MM.1S (cell line): ENCODE measurements at places on chromosomes 2 and 18.

DNA sequence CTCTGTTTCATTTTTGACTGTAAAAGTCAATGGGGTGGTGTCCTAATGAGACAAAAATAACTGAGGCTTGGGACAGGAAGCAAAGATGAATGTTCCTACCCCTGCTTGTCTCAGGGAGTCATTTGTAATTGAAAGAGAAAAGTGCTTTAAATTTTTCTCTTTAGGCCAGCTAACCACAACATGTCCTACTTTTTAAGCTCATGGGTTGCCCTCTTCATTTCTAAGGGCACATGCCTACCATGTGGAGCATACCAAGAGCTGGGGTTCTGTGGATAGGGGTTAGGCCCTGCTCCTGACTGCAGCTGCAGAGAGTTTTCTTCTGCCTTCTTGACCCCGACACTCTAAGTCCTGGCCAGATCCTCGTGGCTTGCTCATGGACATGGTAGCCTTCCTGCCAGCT lies 96.8 kb upstream of the ARL4C start:
- DNase-seq = no peak

GRCh38 chr2:136212426-136213378 lies 94.8 kb upstream of the CXCR4 start:
- no peak for DNase-seq

- DNase-seq = peak; percentile 57
These were observed 325.4 kb upstream of the FIGN start for GRCh38 chr2:164061129-164061746.

DNA sequence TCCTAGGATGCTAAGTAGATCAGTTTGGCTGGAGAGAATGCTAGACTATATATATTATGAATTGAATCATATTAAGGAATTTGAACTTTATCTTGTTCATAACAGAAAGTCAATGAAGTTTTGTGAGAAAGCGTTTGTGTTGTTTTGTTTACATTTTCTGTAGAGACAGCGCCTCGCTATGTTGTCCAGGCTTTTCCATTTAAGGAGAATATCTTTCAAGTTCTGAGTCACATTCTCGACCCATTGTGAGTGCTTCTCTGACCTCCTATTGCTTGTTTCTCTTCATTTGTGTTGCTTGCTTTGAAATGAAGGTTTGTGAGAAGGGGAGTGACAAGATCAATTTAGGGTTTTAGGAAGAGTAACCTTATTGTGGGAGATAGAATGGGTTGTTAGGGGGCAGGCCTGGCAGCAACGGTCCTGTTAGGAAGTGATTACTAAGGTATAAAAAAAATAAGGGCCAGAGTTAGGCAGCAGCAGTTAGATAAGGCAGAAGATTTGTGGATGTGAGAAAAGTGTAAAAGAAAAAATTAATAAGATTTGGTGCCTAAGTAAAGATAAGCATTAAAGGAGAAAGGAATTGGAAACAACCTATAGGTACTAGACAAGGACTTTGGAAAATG lies 47.6 kb upstream of the ACVR1 start:
- no peak for DNase-seq

DNA sequence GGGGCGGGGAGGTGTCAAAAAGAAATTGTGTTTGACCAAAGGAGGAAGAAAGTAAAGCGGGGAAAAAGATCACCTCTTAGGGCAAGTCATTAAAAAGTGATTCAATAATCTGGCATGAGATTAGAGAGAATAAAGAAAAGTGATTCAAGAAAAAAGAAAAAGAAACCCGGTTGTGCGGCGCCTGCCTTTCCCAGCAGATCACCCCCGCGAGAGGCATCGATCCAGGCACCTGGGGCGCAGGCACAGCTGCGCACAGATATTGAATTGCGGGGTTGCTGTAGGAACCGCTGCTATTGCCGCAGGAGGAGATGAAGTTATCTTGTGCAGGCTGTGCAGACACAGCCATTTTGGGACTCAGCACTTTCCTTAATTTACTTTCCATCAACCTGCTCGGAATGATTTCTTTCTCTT lies 71.2 kb downstream of the PLB1 start:
- peak; percentile 38 for DNase-seq

GRCh38 chr2:15982285-15983044 lies 42.1 kb downstream of the MYCN start:
- DNase-seq = no peak

DNA sequence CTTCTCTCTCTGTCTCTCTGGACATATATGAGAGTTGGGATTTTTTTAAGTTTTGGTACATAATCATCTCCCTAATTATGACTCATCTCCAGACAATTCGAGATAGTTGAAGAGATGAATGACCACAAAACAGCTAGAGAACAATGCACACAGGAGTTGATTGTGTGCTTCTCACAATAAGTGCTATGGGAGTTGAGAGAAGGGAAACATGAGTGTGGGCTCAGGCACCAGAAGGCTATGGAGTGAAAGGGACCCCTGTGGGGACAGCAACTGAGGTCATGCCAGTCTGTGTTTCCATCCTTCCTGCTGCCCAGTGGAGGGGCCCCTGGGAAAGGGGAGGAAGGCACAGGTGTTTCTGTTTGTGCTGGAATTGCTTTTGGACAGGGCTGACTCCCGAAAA lies 6.5 kb upstream of the YWHAQ start:
- no peak for DNase-seq

DNA sequence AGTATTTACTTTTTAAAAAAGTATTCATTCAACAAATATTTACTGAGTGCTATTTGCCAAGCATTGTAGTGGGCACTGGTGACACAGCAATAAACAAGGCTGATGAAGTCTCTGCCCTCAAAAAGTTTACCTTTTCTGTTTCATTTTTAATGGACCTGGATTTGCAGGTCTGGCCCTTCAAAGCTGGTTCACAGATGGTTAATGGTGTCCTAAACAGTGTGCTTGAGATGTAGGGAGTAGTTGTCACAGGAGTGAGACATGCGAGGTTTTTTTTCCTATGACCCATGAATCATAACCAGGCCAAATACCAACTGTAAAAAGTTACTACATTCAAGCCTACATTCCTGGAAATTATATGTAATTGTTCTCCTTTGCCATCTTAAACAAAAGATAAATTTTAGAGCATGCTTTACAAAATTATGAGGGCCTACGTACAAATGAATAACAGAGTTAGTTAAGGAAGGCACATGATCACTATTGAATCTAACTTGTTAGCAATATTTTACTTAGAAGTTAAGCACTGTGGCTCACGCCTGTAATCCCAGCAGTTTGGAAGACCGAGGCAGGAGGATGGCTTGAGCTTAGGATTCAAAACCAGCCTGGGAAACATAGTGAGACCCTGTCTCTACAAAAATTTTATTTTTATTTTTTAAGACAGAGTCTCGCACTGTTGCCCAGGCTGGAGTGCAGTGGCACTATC lies 223.9 kb downstream of the MBD5 start:
- no peak for DNase-seq

DNA sequence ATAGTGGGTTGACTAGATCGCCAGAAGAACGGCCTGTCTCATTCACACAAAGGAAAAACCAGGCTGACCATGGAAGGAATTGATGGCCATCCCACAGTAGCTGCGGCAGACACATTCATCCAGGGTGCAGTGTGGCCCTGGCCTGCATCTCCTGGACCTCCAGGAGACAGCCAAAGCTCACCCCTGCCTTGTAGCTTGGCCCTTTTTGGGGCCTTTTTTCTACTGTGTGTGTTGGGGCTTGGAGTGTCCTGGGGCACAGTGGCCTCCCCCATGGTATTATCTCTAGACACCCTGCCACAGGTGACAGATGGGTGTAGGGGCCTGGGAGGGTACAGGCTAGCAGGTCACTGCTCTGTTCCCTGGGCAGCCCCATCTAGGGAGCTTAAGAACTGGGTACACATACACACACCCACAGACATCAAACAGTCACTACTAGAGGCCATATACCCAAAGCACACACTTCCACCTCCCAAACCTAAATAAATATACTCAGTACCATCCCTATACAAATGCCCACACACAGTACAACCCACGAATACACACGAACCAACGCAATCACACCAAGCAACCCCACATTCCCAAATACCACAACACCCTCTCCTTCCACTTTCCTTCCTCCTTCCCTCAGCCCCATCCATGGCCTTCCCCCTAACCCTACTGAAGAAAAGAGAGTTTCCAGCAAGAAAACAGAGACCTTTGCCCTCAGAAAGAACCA lies 8.6 kb downstream of the EN1 start:
- no peak for DNase-seq

DNA sequence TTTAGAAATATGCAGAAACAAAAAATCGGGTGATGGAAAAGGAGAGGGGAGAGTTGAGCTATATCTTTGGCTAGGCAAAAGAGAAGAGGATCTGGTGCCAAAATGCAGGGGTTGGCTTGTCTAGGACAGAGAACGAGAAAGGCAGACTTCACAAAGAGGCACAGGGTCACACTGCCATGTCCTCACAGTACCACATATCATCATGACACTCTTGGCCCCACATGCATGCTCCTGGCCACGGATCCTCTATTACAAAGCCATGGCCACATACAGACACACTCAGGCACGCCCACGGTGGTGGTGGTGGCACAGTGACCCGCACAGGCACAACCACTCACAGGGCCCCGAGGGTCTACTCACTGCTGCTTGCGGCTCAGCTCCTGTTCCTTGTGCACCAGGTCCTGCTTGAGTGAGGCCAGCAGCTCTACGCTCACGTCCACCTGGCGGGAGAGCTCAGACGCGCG lies 15.9 kb downstream of the FBXO41 start:
- no peak for DNase-seq

GRCh38 chr2:164802095-164802707 lies 39.4 kb downstream of the COBLL1 start:
- peak; percentile 11 for DNase-seq
